ENCODE measurements at places on chromosomes 2 and 18.

- DNase-seq, result peak; percentile 19
Measured at GRCh38 chr2:219901155-219901554, 273.7 kb downstream of the SLC4A3 start.

- DNase-seq, result no peak
Measured at GRCh38 chr2:197200051-197200761, 110.4 kb downstream of the ANKRD44 start.

DNA sequence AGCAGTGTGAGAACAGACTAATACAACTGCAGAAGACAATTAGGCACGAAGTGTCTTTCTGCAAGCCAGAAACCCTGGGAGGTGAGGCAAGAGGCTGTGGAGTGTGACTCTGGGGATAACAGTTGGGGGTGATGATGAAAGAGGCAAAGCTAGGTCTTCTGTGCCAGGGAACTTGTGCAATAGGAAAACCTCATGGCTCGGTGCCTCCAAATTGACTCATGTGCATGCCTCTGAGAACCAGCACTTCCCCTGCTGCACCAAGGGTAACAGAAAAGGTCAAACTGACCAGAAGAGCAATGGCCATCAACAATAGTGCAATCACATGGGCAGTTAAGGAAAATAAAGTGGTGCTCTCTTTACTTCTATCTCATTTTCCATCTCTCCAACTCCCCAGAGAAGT lies 136.4 kb downstream of the SCG2 start:
- no peak for DNase-seq

- no peak for DNase-seq
Measured at GRCh38 chr2:186887107-186888090, 38.4 kb upstream of the ZSWIM2 start.

GRCh38 chr2:26488463-26489212 lies 10.7 kb upstream of the OTOF start:
- DNase-seq, result no peak

- DNase-seq, result no peak
Measured at GRCh38 chr18:50306944-50307343, 19.5 kb upstream of the CXXC1 start.

GRCh38 chr18:51251625-51252024 lies 54.1 kb upstream of the MEX3C start:
- peak; percentile 58 for DNase-seq

DNA sequence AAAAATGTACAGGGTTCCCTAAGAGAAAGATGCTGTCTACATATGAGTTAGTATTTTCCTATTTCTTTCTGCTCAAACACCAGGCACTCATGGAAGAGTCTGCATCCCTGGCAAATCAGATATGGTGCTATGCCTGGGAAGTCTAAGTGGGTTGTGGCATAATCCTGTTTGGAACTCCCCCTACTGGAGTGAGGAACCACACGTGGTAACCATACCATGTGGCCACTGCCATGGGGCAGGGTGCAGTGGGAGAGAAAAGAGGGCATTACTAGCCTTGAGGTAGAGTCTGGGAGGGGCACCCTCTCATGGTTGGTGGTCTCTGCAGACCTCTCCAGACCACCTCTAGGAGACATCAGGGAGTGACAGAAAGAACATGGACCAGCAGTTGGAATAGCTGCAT lies 257.9 kb upstream of the ATP5MC3 start:
- DNase-seq, result no peak

DNA sequence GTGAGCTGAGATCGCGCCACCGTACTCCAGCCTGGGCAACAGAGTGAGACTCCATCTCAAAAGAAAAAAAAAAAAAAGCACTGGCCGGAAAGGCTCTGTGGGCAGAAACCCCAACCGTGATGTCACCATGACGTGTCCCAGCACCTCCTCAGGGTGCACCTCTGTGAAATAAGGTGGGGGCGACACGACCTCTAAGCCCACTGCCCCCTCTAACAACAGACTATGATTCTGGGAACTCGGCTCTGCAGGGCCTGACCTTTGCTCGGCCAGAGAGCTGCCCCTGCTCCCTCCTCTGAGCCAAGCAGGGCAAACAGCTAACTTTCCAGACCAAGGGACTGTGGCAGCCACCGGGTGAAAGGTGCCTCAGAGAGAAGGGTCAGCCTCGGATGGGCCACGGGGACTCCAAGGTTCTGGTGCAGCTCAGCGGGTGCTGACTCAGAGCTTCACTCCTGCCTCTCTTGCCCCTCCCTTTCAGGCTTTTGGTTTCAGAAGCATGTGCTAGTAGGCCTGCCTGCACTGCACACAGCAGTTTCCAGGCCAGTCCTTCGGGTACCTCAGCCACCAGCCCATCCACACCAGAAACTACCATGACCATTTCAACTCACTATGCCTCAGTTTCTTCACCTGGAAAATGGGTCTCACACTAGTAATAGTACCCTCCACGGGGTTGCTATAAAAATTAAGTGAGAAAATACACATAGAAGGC lies 8.0 kb downstream of the TMBIM1 start:
- DNase-seq, result peak; percentile 83

- DNase-seq, result no peak
Measured at GRCh38 chr18:45416168-45416567, 199.1 kb upstream of the SLC14A2 start.

- no peak for DNase-seq
Measured at GRCh38 chr2:100676346-100676745, 113.6 kb downstream of the PDCL3 start.

DNA sequence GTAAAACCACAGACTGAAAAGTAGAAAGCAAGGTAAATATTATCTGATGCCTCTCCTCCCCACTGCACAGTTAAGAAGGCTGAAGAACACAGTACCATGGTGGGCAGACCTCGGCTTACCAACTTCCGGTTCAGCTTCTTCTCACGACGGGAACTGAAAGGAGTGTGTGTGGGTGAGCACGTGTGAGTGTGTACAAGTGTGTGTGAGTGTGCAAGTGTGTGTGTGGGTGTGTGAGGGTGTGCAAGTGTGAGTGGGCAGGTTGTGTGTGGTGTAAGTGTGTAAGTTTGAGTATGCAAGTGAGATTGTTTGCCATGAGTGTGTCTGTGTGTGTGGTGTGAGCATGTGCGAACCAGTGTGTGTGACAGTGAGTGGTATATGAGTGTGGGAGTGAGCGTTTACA lies 103.5 kb downstream of the ADD2 start:
- DNase-seq, result no peak

DNA sequence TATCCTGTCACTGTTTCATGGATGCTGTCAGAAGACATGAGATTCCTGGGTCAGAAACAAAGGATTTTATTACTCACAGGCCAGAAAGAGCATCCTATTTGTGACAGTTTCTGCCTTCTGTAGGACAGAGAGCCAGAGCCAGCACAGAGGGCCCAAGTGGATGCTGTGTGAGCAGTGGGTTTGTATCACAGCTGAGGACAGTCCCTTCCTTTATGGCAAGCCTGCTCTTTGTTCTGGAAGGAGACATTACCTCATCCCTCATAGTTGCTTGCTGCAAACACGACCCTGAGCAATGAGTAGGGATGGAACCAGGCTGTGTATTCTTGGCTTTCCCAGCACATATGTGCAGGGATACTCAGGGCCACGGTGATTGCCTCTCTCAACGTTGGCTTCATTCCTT lies 41.6 kb downstream of the ARHGEF4 start:
- no peak for DNase-seq

DNA sequence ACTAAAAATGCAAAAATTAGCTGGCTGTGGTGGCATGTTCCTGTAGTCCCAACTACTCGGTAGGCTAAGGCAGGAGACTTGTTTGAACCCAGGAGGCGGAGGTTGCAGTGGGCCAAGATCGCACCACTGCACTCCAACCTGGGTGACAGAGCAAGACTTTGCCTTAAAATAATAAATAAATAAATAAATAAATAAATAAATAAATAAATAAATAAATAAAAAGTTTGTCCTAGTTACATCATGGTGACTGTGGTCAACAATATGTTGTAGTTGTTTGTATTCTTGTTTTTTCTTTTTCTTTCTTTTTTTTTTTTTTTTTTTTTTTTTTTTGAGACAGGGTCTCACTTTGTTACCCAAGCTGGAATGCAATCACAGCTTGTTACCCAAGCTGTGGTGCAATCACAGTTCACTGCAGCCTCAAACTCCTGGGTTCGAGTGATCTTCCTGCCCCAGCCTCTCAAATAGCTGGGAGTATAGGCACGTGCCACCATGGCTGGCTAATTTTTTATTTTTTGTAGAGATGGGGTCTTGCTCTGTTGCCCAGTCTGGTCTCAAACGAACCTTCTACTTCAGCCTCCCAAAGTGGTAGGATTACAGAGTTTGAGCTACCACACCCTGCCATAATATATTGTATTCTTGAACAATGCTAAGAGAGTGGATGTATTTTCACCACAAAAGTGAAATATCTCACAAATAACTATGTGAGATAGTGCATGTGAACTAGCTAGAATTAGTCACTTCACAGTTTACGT lies 185.0 kb downstream of the PHLPP1 start:
- DNase-seq, result no peak

DNA sequence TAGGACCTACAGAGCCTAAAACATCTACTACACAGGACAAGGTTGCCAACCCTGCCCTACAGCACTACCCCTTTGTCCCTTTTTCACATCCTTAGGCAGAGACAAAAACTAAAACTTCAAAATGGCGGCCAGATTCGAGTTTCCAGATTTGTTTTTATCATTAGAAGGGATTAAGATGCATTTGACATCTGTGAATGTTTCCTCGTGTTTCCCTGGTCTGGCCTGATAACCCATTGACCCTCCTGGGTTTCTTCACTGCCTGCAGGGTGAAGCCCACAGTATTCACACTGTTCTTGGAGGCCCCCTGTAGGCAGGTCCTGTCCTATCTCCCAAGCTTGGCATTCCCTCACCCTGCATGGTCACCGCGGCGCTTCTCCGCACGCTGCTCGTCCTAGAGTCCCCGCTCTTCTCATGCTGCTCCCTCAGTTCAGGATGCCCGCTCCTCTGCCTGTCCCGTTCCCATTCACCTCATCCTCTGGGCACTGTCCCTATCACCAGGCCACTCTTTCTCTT lies 67.6 kb downstream of the TPGS2 start:
- DNase-seq, result no peak

- DNase-seq, result no peak
Measured at GRCh38 chr2:17573804-17574175, 33.3 kb downstream of the VSNL1 start.

- no peak for DNase-seq
Measured at GRCh38 chr18:80218341-80219227, 28.7 kb downstream of the PARD6G start.

GRCh38 chr18:46723856-46724415 lies 32.9 kb downstream of the ST8SIA5 start:
- no peak for DNase-seq

DNA sequence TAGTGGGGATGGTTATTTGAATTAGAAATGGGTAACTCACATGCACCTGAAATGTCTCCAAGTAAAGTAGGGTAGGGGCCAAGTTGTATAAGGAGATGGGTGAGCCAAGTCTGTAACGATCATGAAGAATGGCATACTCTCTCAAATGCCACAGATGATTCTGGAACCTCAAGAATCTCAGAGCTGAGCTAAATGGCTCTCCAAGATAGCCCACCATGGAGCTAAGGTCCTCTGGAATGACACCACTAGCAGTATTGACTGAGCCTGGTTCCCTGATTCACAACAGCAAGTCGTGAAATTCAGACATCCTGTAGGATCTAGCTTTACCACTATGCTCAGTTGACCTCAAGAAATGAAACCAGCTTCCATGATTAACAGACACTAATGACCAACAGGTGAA lies 115.9 kb upstream of the EPAS1 start:
- no peak for DNase-seq

GRCh38 chr2:232919141-232919540 lies 49.1 kb downstream of the SNORC start:
- DNase-seq, result no peak

DNA sequence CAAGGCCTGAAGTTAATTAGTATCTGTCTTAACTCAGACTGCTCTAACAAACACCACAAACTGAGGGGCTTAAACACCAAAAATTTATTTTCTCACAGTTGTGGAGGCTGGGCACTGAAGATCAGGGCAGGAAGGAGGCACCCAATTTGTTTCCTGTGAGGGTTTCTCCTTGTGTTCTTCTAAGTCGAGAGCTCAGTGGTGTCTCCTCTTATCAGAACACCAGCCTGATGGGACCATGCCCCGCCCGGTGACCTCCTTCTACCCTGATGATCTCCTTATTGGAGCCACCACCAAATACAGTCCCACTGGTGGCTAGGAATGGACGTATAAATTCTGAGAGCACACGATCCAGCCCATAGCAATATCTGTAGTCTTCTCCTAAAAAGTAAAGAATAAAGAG lies 20.5 kb downstream of the TMEM18 start:
- no peak for DNase-seq

- DNase-seq, result peak; percentile 18
Measured at GRCh38 chr2:171086352-171087290, 74.1 kb downstream of the TLK1 start.

DNA sequence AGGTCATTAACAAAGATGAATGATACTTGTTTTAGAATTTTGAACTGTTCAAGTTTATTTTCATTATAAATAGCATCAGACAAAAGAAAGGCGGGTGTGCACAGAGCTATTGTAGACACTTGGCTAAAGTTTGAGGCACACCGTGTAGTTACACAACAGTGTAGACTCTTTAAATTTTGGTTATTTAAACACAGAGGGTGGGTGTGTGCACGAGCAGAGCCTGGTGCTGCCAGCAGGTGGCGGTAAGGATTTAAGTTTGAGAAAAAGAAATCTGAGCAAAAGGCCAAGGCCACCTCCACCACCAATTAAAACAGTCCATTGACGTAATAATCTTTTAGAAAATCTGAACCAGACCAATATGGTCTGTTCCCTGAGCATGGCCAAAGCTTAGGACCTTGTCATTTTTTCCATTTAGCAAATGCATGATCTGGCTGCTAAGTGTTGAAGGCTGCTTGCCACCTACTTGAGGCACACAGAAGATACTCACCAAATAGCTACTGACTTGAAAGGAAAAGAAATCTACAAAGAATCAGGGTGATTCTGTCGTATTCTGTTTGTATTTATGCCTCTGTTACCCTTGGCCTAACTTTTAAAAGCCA lies 14.3 kb downstream of the COPS7B start:
- peak; percentile 43 for DNase-seq

DNA sequence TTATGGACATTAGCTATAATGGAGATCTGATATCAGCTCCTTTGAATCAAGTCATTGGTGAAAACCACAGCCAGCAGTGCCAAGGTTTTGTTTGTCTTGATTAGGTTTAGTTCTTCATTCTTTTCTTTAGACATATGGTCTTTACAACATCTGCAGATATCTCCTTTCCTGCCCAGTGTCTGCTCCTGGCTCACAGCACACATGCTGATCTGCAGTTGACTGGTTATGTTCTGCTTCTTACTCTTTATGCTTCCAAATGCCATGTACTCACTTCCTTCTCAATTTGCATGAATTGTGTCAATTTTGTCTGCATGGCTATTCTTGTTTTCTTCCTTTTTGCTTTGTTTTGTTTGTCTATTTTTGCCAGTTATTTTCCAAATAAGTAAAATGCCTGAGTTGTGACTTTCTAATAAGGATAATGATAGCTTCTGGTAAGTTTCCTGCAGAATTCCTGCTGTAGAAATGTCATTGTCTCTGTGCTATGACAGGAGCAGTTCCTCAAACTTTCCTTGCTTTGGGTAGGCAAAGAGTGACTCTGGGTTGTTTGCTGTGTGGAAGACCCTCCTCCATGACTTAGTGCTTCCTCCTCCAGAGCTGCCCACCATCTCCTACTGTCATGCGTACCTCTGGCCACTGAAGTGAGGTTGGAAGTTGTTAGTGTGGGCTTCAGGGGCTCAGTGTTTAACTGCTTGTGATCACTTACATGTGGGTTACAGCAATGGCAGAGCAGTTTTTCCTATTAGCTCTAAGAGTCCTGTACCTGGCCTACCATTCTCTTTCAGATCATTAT lies 8.2 kb downstream of the ARHGAP25 start:
- DNase-seq, result no peak

GRCh38 chr2:162974771-162975170 lies 136.2 kb upstream of the KCNH7 start:
- no peak for DNase-seq

- no peak for DNase-seq
Measured at GRCh38 chr18:50231621-50232020, 34.7 kb downstream of the CFAP53 start.
